Mesothelial cell of epicardium (in vitro differentiated cells): ENCODE measurements at places on chromosomes 3 and 15.

- H3K27ac ChIP-seq: no peak overlapping the region
- H3K36me3 ChIP-seq: no peaks in the 10 kb centered on the region
- H3K27me3 ChIP-seq: no peaks in the 10 kb centered on the region
- H3K4me3 ChIP-seq: no peak overlapping the region
Measured at GRCh38 chr3:28672406-28672805, 323.8 kb upstream of the AZI2 start.

- peaks cover 7% of the 10 kb centered on the region for H3K4me1 ChIP-seq
- no peak for DNase-seq
- no peak overlapping the region for H3K27ac ChIP-seq
- H3K36me3 ChIP-seq: peaks cover 14% of the 10 kb centered on the region
- no peak overlapping the region for H3K4me3 ChIP-seq
Measured at GRCh38 chr3:151845306-151845905, 28.0 kb upstream of the SUCNR1 start.

- H3K27ac ChIP-seq: no peak overlapping the region
- H3K4me1 ChIP-seq: no peaks in the 10 kb centered on the region
- no peaks in the 10 kb centered on the region for H3K27me3 ChIP-seq
- no peak for DNase-seq
- H3K36me3 ChIP-seq: no peaks in the 10 kb centered on the region
Measured at GRCh38 chr3:17304969-17305368, 420.2 kb downstream of the PLCL2 start.

DNA sequence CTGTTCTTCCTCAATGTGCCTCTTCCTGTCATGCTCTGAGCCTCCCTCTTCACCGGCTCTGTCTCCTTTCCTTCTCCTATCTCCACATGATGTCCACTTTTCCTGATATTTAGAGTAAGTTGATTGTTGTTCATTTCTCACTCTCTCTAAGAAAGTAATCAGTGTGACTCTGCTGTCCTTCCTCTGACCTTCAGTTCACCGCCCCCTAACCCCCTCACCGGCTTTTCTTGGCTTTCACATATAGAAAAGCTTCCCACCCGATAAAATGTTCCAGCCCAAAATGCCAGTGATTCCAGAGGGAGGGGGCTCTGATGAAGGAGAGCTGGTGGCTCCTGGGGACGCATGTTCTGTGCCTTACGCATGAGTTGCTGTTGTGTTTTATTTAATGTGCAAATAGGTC lies 120.5 kb upstream of the ABHD17C start:
- H3K36me3 ChIP-seq: peaks cover 19% of the 10 kb centered on the region
- H3K27me3 ChIP-seq: no peaks in the 10 kb centered on the region

DNA sequence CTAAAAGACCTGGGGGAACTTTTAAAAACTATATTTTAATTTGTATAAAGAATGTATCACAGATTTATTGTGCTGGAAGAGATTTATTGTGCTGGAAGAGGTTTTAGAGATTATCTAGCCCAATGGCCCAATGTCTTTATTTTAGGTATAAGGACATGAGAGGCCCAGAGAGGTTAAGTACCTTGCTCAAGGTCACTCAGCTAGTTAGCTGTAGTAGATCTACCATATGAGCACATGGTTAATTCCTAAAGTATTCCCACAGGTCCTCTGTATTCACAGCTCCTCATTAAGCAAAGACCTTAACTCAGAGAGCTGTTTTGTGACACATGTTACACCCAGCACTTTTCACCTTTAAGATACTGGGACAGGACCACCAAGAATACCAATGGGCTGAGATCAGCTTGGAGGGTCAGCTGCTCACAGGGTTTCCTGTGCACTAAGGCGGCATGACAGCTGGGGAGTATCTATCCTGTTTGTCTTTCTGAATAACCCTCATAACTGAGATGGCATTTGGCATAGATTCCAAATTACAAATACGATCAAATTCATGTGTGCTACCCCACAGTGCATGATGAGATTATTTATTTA lies 143.1 kb upstream of the TBL1XR1 start:
- no peak for DNase-seq
- peaks cover 52% of the 10 kb centered on the region for H3K4me1 ChIP-seq
- no peak overlapping the region for H3K4me3 ChIP-seq

- DNase-seq: no peak
- no peaks in the 10 kb centered on the region for H3K36me3 ChIP-seq
- H3K27ac ChIP-seq: peak overlapping the region; percentile 72
Measured at GRCh38 chr3:24305795-24306467, 188.7 kb downstream of the THRB start.

- H3K27me3 ChIP-seq: no peaks in the 10 kb centered on the region
- H3K27ac ChIP-seq: no peak overlapping the region
- peaks cover 6% of the 10 kb centered on the region for H3K4me1 ChIP-seq
- DNase-seq: no peak
- no peak overlapping the region for H3K4me3 ChIP-seq
Measured at GRCh38 chr3:126997455-126998038, 14.6 kb downstream of the PLXNA1 start.

- DNase-seq: no peak
- H3K27me3 ChIP-seq: no peaks in the 10 kb centered on the region
- H3K4me1 ChIP-seq: peaks cover 71% of the 10 kb centered on the region
- no peaks in the 10 kb centered on the region for H3K36me3 ChIP-seq
- peak overlapping the region; percentile 94 for H3K27ac ChIP-seq
- no peak overlapping the region for H3K4me3 ChIP-seq
Measured at GRCh38 chr15:98671060-98672008, 23.0 kb downstream of the IGF1R start.

DNA sequence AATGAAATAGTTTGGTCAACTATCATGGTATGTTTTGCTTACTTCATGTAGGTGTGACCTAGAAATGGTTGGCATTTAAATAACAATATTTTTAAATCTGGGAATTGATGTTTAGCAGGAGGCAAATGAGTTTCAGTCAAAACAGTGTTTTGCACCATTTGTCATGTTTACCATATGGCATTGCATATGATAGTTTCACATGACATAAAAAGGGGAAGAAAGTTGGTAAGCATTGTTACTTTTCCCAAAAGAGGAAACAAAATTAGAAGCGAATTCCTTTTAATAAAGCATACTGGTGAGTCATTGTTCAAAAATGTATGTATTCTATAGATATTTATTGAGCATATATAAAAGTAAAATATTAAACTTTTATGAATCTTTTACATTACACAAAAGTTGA lies 2.3 kb downstream of the RNF13 start:
- H3K4me3 ChIP-seq: peak overlapping the region; percentile 98
- H3K27me3 ChIP-seq: no peaks in the 10 kb centered on the region
- DNase-seq: no peak

- peak overlapping the region; percentile 83 for H3K4me3 ChIP-seq
- no peak for DNase-seq
- H3K4me1 ChIP-seq: peaks cover 43% of the 10 kb centered on the region
- H3K36me3 ChIP-seq: peaks cover 2% of the 10 kb centered on the region
- H3K27me3 ChIP-seq: no peaks in the 10 kb centered on the region
Measured at GRCh38 chr3:33437556-33438283, 2.5 kb downstream of the UBP1 start.

GRCh38 chr3:25423780-25424588 lies 4.1 kb upstream of the RARB start:
- peak overlapping the region; percentile 94 for H3K27ac ChIP-seq
- no peaks in the 10 kb centered on the region for H3K36me3 ChIP-seq
- H3K4me1 ChIP-seq: peaks cover 76% of the 10 kb centered on the region
- no peaks in the 10 kb centered on the region for H3K27me3 ChIP-seq

DNA sequence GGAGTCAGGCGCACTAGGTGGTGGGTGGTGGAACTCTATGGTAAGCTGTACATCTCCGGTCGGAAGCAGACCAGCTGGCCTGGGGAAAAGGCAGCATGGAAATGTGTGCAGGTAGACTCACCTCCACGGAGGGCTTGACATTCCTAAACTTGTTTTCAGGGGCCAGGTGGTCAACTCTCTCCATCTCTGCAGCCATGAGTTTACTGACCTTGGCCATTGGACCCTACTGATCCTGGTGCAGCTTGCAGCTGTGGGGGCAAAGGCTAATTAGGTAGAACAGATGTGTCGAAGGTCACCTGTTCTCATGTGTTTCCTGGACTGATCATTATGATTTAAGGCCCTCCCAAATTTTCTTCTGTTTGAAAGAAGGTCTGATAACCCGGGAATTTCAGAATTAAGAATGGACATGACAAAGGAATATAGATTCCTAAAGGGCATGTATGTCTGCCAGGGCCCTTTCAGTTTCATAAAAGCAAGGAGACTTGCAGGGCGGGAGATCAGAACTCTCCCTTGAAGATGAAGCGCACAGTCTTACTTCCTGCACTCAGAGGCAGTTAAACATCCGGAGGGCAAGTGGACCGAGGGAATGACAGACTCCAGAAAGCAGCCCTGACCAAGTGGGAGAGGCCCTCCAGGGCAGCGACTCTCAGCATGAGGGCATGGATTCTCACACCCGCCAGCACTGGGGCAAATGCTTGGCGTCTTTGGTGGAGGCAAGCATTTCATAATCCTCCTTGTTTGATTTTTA lies 56.1 kb upstream of the CMTM7 start:
- peaks cover 28% of the 10 kb centered on the region for H3K4me1 ChIP-seq
- H3K27me3 ChIP-seq: no peaks in the 10 kb centered on the region
- peak overlapping the region; percentile 52 for H3K27ac ChIP-seq
- H3K4me3 ChIP-seq: no peak overlapping the region
- no peak for DNase-seq

DNA sequence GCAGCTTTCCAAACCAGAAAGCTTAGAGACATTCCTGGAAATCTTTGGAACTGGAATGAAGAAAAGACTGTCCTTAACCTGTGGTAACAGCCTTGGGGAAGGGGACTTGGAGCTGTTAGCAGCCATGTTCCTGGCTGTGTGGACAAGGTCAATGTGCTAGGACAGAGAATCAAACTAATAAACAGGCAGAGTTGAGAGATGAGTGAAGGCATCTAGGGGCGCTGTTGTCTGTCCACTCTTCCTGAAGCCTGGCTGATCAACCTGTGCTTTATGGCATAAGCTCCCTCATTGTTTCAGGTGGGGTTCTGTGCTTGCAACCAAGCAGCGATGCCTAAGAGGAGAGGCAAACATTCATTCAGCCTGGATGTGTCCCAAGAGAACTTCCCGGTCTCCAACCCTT lies 19.3 kb downstream of the ZNF860 start:
- H3K4me3 ChIP-seq: no peak overlapping the region
- H3K4me1 ChIP-seq: peaks cover 19% of the 10 kb centered on the region
- no peak for DNase-seq
- no peaks in the 10 kb centered on the region for H3K27me3 ChIP-seq
- H3K27ac ChIP-seq: no peak overlapping the region
